ENCODE measurements at places on chromosomes 11 and 22.

DNA sequence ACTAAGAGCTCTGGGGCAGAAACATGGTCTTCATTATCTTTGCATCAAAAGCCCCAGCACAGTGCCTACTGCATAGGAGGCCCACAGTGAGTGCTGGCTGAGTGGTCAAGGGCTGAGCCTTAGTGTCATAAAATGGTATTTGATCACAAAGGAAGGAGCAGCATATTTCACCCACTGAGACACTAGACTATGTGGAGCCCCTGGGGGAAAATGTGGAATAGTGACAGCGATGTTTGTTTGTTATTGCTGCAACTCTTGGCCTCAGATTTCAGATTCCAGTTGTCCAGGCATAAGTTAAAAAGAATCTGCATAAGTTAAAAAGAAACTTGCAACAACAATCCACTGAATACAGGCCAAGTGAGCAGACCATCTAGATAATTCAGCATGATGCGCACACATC is 7.0 kb downstream of the KIRREL3 start:
- no peak for DNase-seq

DNA sequence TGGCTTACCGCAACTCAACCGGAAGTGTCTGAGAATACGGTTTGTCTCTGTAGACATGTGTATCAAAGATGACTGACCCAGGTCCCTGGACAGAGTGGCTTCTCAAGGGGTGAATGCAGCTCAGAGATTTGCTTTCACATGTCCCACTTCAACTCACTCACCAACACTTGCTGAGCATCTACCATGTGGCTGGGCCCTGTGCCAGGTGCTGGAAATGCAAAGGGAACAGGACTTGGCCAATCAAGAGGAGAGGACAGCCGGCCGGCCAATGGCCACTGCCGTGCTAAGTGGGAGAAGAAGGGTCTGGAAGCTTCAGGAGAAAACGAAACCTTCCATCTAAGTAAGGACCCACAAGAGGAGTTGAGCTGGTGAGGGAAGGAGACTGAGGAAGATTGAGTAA is 151.3 kb downstream of the CEP164 start:
- DNase-seq = no peak

DNA sequence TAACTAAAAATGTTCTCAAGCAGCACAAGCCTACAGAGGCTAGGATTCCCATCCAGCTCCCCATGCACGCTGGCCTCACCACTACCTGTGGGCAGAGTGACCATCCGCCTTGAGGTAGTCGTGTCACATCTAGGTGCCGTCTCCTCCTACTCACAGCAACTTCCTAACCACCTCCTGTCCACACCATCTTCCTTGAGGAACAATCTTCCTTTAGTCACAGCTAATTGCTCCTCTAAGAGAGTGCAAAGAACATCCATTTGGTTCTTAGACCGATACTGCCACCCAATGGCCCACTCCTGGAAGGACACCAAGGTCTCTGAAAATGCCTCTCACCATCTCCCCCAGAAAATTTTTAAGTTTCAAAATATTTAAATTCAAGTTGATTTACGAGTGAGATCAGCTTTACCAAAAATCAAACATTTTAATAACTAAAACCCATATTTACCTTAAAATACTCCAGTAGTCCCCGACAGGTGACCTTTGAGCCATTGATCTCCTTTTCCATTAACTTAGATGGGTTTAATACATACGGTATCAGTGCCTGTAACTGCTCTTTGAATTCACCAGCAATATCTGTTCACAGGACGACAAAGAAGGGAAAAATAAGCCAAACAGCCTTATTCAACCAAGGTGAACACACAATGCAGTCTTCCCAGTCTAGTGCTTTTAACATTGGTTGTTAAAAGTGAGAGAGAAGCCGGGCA is 21.7 kb upstream of the PLAAT3 start:
- DNase-seq = peak; percentile 38

DNA sequence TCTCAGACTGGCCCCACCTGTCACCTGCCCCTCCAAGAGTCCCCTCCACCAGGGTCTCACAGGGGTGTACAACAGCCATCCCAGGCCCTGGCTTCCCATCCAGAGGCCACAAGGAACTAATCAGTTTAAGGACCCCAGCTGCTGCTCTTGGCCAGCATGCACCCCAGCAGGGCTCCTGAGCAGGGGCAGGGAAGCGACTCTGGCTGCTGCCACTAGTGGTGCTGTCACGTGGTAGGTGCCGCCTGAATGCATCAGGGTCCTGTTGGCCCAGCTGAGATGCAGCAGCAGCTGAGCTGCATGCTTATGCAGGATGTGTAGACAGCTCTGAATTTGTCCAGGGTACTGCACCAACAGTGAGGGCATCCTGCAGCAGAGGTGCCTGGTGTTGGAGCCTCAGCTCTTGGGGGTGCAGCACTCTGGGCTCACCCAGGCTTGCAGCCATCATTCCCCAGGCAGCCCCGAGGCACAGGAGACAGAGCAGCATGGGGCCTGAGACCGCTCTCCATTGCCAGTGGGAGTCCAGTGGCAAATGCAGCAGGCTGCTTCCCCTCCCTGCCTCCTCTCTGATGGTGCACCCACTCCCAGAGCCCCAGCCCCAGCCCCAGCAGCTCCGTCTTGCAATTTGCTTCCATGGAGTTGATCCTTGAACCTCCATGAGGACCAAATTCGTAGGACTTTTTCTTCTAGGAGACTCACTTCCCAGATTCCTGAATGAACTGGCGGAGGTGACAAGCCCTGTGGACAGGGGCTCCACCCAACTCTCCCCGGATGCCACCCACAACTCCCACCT is 98.7 kb downstream of the MPPED1 start:
- DNase-seq = no peak

DNA sequence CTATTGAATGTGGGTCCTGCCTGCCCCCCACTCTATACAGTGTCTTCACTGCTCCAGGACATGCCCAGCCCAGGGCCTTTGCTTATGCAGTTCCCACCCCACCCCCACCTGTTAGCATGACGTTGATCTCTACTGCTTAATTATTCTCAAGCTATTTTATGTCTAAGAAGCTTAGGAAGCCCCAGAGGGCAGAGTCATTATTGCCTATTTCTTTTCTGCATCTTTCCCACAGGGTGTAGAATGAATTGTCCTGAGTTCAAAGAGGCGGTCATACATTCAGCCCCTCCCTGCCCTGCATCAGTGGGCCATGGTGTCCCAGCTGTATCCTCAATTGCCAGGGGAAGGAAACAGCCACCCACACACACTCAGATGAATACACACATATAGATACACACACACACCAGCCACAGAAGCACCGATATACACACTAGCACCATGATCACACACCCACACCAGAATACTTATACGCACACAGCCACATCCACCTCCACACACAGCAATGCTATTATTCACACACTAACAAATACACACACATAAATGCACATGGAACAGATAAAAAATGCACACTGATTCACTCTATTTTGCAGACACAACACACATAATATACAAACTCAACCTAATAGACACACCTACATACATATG is 1.5 kb downstream of the PDE2A start:
- DNase-seq = no peak

- DNase-seq = no peak
Observed at GRCh38 chr11:46534711-46535110, 59.1 kb downstream of the AMBRA1 start.

- no peak for DNase-seq
Observed at GRCh38 chr22:36334821-36335603, 52.8 kb downstream of the MYH9 start.

All from stimulated activated CD4-positive, alpha-beta T cell treated with anti-CD3 and anti-CD28 coated beads, TNF-alpha, amount 100 ng/mL, for 48 hours (primary cell).